Activated CD8-positive, alpha-beta T cell treated with anti-CD3 and anti-CD28 coated beads, Interleukin-2, amount 10 ng/mL, durations not matched to agents 7 days and 5 days (primary cell): ENCODE measurements at places on chromosomes 1 and 21. TPM values are rescaled to one million over a fixed set of nuclear protein-coding genes. Genes with fewer than 3 reads are reported as not detected.

- DNase-seq, result no peak
These were observed 9.3 kb downstream of the TMCC2 start for GRCh38 chr1:205236951-205237475.

- DNase-seq, result no peak
These were observed 129.9 kb upstream of the KCNK2 start for GRCh38 chr1:214952648-214953047.

HRNR gene
- total RNA-seq, result not detected

S1PR1 gene
- total RNA-seq, result 76.5 TPM

MRPS21 gene
- total RNA-seq, result 69.9 TPM

LCE1B gene
- total RNA-seq, result not detected

- DNase-seq, result no peak
These were observed 24.7 kb downstream of the ST3GAL3 start for GRCh38 chr1:43731867-43732531.

PKLR gene
- total RNA-seq, result not detected

TNFRSF1B gene
- total RNA-seq, result 284 TPM

- no peak for DNase-seq
These were observed 70.7 kb upstream of the PDC start for GRCh38 chr1:186531561-186532165.

- no peak for DNase-seq
These were observed 62.8 kb downstream of the SLX9 start for GRCh38 chr21:45002381-45003204.

- DNase-seq, result no peak
These were observed 154.0 kb downstream of the TGFB2 start for GRCh38 chr1:218499011-218499691.

GRCh38 chr1:204257446-204257845 is 43.7 kb upstream of the GOLT1A start:
- no peak for DNase-seq

DNA sequence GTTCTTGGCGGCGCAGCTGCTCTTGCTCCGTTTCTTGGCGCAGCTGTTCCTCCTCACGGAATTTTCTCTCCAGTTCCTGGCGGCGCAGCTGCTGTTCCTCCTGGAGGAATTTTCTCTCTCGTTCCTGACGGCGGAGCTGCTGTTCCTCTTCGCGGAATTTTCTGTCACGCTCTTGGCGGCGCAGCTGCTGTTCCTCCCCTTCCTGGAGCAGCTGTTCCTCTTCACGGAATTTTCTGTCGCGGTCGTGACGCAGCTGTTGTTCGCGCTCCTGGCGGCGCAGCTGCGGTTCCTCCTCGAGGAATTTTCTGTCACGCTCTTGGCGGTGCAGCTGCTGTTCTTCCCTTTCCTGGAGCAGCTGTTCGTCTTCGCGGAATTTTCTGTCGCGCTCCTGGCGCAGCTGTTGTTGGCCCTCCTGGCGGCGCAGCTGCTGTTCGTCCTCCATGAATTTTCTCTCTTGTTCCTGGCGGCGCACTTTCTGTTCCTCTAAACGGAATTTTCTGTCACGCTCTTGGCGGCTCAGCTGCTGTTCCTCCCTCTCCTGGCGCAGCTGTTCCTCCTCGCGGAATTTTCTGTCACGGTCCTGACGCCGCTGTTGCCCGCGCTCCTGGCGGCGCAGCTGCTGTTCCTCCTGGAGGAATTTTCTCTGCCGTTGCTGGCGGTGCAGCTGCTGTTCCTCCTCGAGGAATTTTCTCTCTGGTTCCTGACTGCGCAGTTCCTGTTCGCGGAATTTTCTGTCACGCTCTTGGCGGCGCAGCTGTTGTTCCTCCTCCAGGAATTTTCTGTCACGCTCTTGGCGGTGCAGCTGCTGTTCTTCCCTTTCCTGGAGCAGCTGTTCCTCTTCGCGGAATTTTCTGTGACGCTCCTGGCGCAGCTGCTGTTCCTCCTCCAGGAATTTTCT is 7.0 kb downstream of the TCHH start:
- DNase-seq, result no peak

PPIAL4G gene
- 0.66 TPM for total RNA-seq

MATN1 gene
- not detected for total RNA-seq

DNA sequence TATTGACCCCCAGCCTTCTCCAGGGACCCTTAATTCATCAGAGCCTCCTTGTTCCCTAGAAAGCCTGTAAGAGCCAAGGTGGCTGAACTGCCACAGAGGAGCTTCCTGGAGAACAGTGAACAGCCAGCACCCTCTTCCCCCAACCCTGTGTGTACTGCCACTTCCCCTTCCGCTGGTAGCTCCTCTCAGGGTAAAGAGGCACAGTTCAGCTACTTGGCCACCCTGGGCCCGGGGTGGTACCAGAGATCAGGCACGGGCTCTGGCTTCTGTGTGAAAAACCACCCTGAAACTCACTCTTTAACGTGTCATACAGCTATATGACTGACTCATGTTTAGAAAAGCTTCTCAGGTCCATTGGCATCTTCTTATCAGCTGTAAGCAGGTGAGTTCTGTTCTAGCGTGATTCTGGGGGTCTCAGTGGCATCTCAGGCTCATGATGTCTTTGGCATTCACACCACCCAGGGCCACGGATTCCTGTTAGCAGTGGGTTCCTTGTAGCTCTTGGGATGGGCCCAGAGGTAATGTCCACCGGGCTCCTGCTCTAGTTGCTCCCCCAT is 22.4 kb downstream of the ARMH1 start:
- DNase-seq, result peak; percentile 71

- DNase-seq, result peak; percentile 35
These were observed 122.6 kb upstream of the PPP2R5A start for GRCh38 chr1:212162635-212163034.

DNA sequence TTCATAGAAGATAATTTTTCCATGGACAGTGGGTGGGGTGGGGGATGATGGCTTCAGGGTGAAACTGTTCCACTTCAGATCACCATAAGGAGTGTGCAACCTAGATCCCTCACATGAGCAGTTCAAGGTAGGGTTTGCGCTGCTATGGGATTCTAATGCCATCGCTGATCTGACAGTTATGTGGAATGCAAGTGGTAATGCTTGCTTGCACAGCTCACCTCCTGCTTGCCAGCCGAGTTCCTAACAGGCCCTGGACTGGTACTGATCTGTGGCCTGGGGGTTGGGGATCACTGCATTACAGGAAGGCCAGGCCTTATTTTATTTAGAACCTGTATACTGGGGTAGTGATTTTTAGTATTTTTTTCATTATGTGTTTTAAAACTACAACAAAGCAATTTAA is 22.0 kb downstream of the MAN1A2 start:
- no peak for DNase-seq

- DNase-seq, result no peak
These were observed 648.2 kb downstream of the SMYD3 start for GRCh38 chr1:245858722-245859492.

FNBP1L gene
- total RNA-seq, result 0.10 TPM

GRCh38 chr1:220889333-220889732 is 10.1 kb downstream of the HLX start:
- DNase-seq, result no peak

CD84 gene
- total RNA-seq, result 14.0 TPM

DNA sequence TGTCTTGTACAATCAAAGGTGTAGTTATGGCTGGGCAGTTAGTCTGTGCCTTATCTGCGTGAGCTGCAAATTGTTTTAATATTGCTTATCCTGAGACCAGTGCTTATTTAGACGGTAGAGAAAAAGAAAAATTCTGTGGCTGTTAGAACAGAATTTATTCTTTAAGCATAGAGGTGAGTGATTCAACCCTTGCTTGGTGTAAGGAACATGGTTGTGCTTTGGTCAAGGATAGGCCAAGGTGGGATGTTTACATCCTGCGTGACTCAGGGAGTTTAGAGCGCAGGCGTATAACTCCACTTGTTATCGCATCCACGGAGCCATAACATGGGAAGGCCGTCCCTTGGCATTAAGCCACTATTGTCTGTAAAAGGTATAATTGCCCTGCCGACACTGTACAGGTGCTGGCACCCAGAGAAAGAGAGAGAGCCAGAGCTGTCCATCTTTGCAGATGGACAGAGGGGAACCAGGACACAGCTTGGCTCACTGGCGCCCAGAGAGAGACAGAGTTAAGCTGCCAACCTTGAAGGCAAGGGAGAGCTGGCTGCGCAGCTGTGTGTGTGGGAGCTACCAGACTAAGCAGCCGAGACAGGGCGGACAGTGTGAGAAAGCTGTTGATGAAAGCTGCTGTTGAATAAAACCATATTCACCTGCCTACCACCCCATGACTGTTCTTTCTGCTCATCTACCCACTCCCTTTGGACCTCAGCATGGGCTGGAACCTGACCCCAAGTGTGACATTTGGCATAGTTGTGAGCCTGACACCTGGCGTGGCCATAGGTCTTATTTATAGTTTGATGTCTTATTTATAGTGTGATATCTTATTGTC is 200.4 kb downstream of the DYRK1A start:
- no peak for DNase-seq

DNA sequence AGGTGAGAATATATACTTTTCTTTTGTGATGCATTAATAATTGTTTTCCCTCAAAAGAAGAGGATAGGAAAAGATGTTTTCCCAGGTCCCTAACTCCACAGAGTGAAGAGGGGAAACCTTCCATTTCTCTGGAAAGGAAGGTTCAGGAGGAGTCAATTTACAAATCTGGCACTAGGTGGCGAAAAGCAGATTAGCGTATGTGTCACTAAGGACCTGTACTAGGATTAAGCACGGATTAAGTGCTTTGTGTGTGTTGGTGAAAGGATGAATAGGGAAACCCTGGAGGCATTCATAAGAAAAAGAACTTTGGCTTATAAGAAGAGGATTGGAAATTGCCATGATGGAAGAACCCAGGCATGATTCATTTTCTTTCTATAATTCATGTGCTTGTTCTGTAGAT is 410.1 kb upstream of the PLXNA2 start:
- DNase-seq, result no peak

C4BPA gene
- total RNA-seq, result not detected

- DNase-seq, result no peak
These were observed 119.0 kb upstream of the UBE2U start for GRCh38 chr1:64084451-64084850.

DNA sequence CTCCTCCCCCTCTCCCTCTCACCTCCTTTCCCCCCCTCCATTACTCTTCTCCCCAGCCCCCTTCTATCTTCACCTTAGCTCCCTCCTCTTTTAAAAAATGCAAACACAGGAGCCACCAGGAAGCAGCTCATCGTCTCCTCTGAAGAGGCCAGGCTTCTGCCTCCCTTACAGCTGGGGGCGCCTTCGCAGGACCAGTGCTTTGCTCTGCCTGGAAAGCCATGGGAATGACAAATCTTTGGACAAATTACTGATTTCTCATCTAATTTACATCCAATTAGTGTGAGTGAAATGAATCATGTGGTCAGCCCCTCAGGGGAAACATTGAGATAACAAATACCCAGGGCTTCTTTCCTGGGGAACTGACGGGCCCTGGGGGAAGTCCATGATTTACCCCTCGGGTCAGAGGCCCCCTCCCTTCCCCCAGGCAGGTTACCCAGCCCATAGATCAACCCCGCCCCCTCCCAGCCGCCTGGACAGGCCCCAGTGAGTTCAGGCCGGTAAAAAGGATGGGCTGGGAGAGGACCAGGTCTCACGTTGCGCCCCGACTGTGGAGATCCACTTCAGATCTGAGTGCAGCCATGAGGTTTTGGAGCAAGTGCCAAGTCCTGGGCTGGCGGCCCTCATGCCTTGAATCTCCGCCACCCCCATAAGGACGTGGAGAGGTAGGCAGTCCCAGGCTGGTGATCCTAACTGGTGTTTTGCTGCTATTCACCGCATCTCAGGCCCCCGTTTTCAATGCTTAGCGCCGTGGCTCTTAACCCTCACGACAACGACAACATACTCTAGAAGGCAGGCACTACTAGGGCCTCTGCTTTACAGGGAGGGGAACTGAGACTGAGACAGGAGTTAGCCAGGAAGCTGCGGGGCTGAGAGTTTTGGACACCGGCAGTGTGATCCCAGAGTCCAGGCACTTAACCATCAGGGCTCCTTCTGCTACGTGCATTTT is 300.8 kb downstream of the RRAGC start:
- no peak for DNase-seq

DYNLT5 gene
- not detected for total RNA-seq

- DNase-seq, result no peak
These were observed 588.3 kb upstream of the USP24 start for GRCh38 chr1:55803429-55803828.

GRCh38 chr1:44909901-44910544 is 67.0 kb upstream of the PTCH2 start:
- DNase-seq, result no peak

DNA sequence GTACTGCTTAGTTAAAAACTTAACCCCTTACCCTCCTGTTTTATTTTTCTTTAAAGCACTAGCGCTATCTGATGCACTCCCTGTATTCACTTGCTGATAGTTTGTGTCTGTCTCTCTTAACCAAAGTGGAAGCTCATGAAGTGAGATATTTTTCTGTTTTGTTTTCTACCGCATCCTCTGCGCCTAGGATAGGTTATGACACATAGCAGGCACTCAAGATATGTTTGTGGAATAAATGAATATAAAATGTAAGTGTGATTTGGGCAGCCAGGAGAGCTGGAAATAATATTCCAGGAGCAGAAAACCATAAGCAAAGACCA is 49.0 kb upstream of the MRPS6 start:
- DNase-seq, result no peak

RUSC1 gene
- total RNA-seq, result 35.1 TPM

- peak; percentile 66 for DNase-seq
These were observed 100.2 kb upstream of the COG2 start for GRCh38 chr1:230542054-230542453.

GPR157 gene
- total RNA-seq, result 1.2 TPM

DNA sequence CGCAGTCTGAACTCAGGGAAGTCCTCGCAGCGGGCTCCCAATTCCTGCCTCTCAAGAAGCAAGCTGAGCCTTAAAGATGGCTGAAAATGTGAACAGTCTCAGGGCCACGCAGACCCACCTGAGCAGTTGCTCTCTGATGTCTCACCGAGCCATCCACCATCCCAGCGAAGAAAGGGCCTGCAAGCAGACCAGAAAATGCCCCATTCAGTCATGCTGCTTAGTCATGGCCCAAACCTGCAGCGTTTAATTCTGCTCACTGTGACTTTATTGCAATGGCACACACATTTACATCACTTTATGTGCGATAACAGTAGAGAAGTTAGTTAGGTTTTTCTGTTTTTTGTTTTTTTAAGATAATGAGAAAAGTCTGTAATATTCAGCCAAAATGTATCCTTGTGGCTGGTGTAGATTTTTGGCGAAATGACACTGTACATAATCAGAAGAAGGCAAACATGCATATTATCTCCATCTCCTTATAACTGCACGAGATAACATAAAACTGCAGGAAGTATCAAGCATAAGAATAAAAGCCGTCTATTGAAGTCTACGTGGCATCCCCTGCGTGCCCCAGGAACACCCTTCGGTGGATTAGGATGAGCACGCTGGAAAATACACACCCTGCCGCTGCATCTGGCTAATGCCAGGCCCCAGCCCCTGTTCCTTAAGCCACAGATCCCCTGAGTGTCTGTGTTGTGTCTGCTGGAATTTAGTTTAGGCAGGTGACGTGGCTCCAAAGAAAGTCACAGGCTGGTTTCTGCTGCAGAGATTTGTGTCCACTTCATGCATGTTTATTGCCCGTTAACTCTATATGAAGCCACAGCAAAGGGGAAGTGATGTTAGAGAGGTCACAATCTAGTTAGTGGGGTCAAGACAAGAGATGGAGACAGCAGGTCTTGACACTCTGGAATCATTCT is 119.8 kb upstream of the IRF2BP2 start:
- no peak for DNase-seq
